ENCODE measurements at places on chromosomes 13 and 19.

GRCh38 chr13:40969169-40969901 lies 49.8 kb downstream of the ELF1 start:
- no peak for DNase-seq

GRCh38 chr19:36489920-36490415 lies 607 bp upstream of the ZNF566 start:
- DNase-seq = no peak

- no peak for DNase-seq
Measured at GRCh38 chr13:36193151-36193855, 21.1 kb downstream of the SOHLH2 start.

DNA sequence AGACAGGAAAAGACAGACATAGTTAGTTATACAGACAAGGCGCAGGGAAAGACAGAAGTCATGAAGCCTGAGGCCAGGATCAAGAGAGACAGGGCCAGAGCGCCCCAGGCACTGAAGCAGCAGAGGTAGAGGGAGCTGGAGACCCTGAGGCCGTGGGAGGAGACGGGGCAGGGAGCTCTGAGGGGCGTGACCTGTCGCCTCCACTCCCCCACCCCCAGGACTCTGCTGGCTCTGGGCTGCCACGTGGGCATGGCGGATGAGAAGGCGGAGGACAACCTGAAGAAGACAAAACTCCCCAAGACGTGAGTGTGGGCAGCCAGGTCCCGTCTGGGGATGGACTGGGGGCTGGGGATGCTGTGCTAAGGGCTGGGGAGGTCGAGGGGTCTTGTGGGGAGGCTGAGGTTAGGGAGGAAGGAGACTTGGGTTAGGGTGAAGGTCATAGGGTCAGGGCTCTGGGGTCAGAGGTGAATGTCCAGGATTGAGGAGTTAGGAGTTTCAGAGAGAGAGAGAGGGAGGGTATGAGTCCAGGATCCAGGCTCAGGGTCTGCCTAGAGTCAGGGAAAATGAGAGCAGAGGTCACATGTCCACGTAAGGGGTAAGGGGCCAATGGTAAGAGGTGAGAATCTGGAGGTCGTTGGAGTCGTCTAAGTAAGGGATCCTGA lies 31.1 kb downstream of the RYR1 start:
- DNase-seq = no peak

DNA sequence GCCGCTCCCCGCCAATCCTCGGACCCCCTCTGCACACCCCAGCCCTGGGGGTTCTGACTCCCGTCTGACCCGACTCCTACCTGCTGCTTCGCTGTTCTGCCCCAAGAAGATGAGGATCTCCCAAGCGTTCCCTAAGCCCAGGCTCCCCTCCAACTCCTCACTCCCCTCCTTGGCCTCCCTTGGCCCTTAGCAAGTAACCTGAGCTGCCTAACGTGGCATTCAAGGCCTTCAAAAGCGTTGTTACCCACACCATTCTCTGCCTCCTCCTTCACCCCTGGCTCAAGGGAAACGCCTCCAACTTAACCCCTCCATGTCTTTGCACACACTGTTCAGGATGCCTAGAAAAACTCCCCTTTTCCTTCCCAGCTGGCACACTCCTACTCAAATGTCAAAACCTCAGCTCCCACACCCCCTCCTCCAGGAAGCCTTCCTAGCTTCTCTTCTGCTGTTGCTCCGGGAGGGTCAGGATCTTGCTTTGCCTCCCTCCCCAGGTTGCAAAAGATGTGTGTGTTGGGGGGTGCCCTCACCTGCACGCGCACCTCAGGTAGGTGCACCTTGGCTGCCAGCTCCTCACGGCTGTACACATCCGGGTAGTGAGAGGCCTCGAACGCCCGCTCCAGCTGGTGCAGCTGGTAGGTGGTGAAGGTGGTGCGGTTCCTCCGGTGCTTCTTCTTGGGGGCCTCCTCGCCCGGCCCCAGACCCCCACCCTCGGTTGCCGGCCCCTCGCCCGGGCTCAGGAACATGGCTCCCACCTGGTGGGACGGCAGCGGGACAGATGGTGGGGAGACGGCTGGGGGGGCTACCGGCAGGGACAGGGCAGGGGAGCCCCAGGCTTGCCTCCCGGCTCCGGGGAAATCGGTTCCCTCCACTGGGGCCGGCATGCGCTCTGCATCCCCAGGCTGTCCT lies 775 bp downstream of the RAX2 start:
- DNase-seq = no peak

DNA sequence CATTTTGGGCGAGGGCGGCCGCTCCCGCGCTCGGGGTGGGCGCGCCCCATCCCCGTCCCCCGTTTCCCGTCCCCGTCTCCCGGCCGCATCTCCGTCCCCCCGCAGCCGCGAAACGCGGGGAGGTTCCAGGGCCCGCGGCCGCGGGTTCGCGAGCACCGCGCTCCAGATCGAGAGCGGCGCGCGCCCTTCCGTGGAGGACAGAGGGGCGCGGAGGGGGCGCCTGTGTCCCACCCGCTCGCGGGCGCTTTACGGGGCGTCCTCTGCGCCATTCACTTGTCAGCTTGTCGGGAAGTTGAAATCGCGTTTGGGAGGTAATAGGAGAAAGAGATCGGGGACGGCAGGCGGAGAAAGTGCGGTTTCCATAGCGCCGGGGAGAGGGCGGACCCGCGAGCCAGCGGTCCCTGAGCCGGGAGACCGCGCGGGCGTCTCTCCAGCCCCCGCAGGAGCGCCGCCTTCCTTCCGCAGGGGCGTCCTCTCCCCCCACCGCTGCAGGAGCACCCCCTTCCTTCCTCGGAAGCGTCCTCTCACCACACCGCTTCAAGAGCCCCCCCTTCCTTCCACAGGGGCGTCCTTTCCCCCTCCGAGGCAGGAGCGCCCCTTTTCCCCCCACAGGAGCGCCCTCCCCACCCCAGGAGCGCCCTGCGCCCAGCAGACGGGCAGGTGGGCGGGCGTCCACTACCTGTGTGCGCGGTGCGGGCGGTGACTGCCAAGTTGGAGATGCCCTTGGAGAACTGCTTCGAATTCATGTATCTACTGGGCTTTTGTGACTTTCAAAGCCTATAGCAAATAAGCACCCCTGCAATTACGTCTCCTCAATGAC lies 962 bp upstream of the IRS2 start:
- peak; percentile 59 for DNase-seq

GRCh38 chr13:74136084-74136658 lies 2.0 kb upstream of the KLF12 start:
- no peak for DNase-seq

DNA sequence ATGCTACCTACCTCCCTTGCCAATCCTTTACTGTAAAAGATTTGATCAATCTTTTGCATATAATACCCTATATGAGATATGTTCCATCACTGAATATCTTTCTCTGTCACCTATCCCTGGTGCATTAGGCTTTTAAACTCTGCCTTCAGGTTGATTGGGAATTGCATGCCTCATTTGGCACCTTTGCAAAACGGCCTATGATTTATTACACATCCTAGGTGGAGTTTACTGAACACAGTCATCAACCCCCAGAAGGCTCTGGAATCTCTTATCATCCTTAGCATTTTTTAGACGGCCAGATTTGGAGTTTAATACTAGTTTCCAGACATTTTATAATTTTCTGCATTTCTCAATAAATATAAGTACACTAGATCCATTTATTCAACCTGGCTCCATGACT lies 448.4 kb upstream of the SLC10A2 start:
- DNase-seq = no peak

- no peak for DNase-seq
Measured at GRCh38 chr13:97212004-97212403, 10.1 kb upstream of the MBNL2 start.

Measured in liver (tissue), 10 donors.